GM20000 (cell line): ENCODE measurements at places on chromosomes 12 and 14.

GRCh38 chr14:73616831-73617230, 4.5 kb downstream of the ACOT6 start:
- DNase-seq, result no peak

- no peak for DNase-seq
Observed at GRCh38 chr12:75888874-75889613, 142.5 kb downstream of the PHLDA1 start.

DNA sequence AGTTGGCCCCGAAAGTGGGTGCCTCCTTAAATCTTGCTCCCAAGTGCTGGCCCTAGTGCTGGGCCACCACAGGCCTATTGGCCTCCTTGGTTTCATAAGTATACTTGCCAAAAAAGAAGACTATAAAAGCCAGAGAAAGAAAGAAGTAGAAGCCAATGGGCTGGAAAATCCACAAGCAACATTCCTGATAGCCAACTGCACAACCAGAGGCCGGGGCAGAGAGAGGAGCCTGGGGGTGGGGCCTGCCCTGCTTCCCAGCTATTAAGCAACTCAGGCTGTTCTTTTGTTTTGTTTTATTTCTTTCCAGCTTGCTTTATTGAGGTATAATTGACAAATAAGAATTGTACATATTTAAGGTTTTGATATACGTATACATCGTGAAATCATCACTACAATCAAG, 177.2 kb upstream of the NTF3 start:
- no peak for DNase-seq

GRCh38 chr12:14416658-14417057, 51.2 kb downstream of the ATF7IP start:
- no peak for DNase-seq

- DNase-seq, result no peak
Observed at GRCh38 chr12:41919526-41920261, 225.0 kb downstream of the GXYLT1 start.
